NCI-H1436 (cell line): ENCODE measurements at places on chromosomes 11 and 22.

DNA sequence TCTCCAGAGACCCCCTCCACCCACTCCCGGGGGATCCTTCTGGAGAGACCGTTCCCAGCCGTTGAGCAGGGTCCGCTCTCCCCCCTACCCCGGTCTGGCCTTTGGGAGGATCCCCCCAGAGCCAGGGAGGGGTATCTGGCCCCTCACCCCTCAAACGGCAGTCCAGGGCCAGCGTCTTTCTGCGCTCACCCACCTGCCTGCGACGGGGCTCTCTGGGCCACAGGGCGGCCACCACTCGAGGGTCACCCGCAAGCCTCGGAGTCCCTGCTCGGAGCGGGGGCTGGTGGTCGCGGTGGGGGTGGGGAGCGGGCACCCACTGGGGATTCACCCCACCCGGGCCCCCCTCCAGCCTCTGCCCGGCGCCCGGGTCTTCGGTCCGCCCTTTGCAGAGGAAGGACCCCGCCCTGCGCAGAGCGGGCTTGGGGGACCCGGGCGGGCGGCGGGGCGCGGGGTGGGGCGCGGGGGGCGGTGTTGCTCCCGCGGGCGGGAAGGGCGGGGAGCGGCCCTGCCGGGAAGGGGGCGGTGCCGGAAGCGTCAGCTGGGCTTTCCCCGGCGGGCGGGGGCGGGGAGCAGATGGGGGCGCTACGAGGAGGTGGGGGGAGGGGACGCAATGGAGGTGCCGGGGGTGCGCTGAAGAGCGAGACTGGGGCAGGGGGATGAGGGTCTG, 16.6 kb downstream of the CRELD2 start:
- DNase-seq: peak; percentile 80

GRCh38 chr22:25816522-25817059, 74.6 kb downstream of the MYO18B start:
- DNase-seq: no peak

- no peak for DNase-seq
Observed at GRCh38 chr22:48953103-48953720, 874.5 kb downstream of the BRD1 start.

DNA sequence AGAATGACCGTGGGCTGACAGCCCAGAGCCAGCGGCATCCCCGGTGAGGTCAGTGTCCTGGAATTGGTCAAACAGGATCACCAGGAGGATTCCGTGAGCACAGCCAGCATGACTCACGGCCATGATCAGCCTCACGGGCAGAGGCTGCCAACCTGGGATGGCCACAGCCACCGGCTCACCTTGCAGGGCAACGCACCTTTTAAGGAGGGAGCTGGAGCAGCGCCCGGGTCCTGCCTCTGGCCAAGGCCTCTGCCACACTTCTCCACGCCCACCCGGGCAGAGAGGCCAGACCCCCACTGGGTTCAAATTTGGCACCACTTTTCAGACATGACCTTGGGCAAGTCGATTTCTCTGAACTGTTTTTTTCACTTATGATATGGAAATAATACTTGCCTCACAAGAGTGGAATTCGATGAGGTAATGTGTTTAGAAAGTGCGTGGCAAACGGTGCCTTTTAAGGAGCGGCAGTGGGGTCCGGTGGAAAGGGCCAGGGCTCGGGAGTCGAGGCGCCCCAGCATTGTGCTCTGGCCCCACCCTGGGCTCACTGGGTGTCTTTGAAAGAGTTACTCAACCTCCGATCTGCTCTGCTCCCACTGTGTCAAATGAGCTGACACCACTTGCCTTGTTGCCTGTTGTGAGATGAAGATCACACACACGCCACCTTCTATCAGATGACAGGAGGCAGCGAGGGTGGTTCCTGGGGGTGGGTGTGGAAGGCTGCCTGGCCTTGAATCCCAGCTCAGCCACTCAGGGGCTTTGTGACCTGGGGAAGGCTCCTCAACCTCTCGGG, 16.0 kb downstream of the TXN2 start:
- no peak for DNase-seq

GRCh38 chr11:129066229-129066628, 123.6 kb upstream of the TP53AIP1 start:
- no peak for DNase-seq

DNA sequence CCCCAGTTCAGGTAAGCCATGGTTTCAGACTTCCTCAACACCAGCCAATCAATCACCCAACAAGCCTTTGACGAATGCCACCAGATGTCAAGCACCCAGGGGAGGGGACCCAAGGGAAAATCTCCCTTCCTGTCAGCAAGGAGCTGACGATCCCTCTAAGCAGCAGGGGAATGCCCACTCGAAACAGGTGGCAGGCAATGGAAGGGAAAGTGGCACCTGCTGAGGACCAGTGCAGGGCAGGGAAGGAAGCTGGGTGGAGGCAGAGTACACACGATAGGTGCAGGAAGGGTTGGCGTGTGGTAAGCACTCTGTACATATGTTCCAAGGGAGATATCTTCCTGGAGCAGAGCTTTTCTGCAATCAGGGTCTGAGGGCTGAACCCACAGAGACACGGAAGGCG, 11.7 kb upstream of the CREB3L1 start:
- no peak for DNase-seq

DNA sequence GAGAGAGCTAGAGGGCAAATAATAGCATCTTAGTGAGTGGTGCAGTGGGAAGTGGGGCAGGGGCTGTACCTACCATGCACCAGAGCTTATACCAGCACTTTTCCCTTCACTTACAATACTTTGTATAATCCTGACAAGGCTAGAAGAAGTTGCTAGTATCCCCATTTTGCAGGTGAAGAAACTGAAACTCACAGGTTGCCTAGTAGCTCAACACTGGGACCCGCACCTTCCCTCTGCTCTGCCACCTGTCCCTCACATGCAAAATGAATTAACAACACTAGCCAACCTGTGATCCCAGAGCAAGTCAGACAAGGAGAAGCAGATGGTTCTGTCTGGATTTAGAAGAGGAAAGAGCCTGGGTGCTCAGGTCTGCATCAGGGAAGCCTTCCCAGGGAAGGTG, 510.4 kb downstream of the BUD13 start:
- DNase-seq: no peak

- no peak for DNase-seq
Observed at GRCh38 chr11:87076260-87076783, 38.6 kb downstream of the TMEM135 start.

DNA sequence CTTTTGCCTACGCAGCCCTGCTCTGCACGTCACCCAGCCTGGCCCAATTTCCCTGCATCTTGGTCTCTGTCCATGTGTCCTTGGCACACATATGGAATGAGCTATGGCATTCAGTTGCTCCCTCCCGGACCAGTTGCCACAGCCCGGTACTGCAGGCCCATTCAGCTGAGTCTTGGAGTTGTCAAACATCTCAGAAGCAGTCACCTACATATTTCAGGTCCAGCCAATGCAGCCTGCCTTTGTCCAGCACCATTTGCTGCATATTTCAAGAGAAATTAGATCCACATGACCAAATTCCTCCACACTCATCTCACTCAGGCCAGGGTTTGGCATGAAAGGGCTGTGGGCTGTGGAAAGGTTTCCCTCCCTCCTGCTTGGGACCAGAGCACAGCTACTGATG, 76.8 kb downstream of the MN1 start:
- DNase-seq: no peak

- no peak for DNase-seq
Observed at GRCh38 chr11:119647254-119647653, 81.7 kb downstream of the NECTIN1 start.

DNA sequence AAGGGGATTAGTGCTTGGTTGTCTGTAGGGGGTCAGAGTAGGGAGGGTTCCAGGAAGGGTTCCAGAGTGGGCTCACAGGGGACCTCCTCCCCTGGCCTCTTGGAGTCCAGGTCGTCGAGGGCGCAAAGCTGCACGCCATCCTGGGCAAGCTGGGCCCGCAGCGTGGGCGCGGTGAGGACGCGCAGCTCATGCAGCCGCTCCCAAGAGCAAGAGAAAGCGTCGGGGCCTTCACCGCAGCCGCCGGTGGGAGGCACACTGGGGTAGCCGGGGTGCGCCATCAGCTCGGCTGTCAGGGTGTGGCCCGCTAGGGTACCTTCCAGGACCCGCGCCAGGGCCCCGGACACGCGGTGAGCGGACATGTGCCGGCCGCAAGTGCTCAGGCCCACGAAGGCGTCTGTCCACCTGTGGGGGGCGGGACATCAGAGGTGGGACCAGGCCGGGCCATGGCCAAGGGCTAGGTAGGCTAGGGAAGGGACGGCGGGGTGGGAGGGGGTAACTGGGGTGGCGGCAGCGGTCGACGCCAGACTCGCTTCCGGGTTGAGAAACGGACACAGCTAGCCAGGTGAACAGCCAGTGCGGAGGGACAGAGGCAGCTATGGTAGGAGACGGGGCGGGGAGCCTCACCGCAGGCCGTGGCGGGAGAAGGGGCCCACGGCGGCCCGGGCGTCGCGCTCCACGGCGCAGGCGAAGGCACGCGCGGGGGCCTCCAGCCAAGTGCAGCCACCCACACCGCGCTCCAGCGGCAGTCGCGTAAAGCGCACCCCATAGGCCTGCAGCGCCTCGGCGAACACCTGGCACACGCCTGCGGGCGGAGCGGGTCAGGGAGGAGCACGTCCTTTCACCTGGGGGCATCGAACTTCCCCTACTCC, 1.2 kb downstream of the YDJC start:
- no peak for DNase-seq

DNA sequence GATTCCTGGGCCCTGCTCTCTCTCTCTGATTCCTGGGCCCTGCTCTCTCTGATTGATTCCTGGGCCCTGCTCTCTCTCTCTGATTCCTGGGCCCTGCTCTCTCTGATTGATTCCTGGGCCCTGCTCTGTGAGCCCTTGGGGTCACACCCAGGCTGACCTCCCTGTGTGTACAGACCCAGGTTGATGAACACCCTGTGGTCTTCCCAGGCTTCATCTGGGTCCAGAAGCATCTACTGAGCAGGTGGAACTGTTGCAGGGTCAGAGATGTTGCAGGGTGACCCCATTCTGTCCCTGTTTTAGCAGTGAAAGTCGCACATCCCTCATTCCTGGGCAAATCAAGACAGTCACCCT, 16.3 kb upstream of the GDPD5 start:
- DNase-seq: no peak

DNA sequence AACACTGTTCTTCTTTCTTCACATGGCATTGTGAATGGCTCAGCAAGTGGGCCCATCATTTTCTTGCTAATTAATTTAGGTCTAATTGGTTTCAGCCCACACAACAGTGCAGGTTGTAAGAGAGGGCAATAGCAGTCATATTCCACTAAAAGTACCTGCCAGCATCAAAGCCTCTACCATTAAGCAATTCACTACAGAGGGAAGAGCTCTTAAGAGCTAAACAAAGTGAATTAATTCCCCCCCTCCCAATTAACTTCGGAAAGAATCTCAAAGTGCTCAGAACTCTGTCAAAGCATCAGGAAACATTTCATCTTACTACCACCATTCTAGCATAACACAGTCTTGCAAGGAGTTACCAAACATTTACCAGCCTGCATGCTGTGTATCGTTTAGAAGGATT, 133.9 kb upstream of the UBASH3B start:
- no peak for DNase-seq

- DNase-seq: no peak
Observed at GRCh38 chr11:10032935-10033334, 261.1 kb downstream of the SBF2 start.

- DNase-seq: no peak
Observed at GRCh38 chr11:58776891-58777710, 45.4 kb upstream of the GLYAT start.

- DNase-seq: no peak
Observed at GRCh38 chr11:114187173-114187572, 109.0 kb upstream of the NNMT start.

- no peak for DNase-seq
Observed at GRCh38 chr11:127818625-127819024, 768.7 kb downstream of the ETS1 start.

- no peak for DNase-seq
Observed at GRCh38 chr11:19352072-19352770, 111.5 kb upstream of the E2F8 start.

- no peak for DNase-seq
Observed at GRCh38 chr11:122439866-122440810, 215.4 kb upstream of the UBASH3B start.

DNA sequence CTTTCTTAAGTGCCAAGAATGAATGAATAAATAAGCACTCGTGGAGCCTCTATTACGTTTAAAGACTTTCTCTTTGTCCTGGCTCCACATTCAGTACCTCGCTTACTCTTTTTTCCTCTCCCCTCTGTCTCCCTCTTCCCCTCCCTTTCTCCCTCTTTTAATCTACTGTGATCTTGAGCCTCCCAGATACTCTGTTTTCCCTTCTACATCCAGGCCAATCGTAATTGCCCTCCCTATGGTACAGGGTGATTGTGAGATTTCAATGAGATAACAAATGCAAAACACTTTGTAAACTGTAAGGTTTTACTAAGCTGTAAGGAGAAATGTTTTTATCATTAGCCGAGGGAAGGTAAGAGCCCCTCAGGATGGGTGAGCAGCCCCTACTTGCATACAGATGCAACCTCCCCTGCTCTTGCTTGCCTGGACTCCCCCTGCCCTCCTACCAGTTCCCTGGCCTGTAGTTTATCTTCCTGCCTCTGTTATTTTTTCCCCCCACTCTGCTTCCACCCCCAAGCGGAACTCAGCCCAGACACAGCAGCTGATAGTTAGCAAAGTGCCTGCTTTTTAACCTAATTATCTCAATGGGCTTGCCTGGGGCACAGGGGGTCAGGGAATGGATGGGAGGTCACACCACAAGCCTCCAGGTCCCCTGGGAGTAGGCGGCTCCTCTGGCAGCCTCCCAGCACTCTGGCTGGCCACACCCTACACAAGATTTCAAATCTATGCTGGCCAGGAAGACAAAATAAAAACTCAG, 76.9 kb upstream of the CADM1 start:
- DNase-seq: peak; percentile 44

- DNase-seq: no peak
Observed at GRCh38 chr11:14150878-14151277, 188.4 kb downstream of the SPON1 start.

DNA sequence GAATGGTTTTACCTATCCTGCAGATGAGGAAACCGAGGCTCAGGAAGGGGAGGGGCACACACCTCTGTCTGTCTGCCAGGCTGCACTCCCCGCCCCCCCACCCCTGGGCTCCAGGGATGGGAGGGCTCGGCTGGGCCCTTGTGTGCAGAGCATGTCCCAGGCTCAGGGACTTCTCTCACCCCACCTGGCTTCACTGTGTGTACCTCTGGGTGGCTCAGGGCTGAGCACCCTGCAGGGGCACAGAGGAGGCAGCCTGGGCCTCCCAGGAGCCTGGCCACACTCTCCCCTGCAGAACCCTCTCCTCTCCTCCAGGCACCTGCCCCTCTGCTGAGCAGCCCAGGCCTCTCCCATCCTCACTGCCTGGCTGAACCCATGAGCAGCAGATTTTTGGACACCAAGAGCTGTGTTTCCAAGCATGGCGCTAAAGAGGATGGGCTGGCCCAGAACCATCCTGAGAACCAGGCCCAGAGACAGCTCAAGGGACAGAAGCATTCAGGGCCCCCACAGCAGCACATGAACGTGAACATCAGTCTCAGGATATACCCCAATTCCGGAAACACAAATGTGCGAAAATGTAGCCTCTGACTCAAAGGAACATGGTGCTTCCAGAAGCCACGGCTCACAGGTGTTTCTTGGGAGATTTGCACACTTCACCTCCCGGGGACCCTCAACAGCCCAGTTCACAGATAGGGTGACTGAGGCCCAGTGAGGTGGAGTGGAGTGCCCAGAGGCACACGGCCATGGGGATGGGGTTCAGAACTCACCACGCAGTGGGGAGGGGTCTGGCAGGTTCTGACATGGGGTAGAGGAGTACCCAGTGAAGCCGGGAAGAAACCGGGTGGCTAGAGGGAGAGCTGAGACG, 10.5 kb downstream of the EMID1 start:
- DNase-seq: no peak
